ENCODE measurements at places on chromosomes 12 and 14.

GRCh38 chr14:90184571-90185266 lies 71.6 kb upstream of the PSMC1 start:
- no peak for DNase-seq

GRCh38 chr14:72333357-72333756 lies 401.1 kb downstream of the RGS6 start:
- no peak for DNase-seq

DNA sequence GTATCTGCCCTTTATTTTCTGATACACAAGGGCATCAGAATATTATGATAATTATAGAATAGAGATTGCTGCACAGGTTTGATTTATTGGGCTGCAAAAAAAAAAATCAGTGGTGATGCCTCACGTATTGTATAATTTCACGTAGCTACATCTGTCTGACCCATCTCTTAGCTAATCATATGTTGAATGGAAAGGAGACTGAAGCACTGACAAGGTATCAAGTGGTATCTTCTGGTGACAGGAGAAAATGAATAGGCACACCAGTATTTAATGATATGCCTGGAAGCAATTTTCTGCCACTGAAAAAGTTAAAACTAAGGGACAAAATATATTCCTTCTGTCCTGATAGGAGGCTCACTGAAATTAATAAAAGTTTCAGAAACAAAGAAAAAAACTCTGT lies 837.2 kb upstream of the FBXO33 start:
- no peak for DNase-seq

DNA sequence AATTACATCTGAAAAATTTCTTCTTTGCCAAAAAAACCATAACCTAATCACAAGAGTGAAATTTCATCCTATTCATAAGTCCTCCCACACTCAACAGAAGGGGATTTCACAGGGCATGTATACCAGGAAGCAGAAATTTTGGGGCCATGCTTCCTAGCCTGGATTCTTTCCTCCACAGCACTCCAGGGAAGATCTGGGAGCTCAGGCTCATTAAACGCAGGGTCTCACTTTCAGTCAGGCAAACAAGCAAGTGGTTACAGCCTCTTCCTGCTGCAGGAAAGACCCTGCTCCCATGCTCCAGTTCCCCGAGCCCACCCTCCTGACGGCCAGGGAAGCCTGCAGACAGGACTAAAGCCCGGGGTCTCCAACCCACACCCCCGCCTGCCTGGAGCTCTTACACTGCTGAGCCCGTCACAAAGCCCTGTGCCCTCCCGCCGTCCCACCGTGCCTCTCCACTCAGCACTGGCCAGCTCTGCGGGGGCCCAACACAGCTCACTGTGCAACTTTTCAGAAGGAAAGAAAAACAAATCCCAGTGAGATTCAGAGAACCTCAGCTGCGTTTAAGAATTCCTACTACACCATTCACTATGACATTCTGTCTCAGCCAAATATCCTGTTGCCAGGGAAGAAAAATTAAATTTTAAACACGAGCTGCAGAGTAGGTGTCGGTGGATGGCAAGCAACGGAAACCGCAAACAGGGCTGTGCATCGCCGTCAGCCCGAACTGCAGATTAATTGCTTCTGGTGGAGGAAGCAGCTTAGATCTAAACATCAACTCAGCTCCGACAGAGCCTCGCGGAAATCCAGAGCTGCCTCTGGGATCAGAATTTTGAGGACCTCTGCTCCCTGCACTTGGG lies 106.7 kb upstream of the SFSWAP start:
- DNase-seq = no peak

GRCh38 chr12:49264466-49264872 lies 413 bp upstream of the TUBA1C start:
- DNase-seq = peak; percentile 39

DNA sequence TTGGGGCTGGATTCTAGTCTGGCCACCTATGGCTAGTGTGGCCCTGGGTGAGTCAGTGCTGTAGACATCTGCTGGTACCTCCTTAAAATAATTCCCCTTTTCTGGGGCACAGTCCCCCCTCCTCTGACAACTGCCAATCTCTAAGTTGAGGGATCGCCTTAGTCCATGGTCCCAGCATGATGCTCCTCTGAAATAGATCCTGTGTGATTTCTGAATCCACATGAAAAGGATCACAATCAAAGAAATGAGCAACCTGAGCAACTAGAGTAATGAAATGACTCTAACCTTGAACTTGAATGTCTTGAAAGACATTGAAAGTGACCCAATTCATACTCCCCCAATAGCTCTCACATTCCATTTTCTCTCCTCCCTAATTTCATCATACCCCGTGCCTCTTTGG lies 332.5 kb downstream of the VRK1 start:
- no peak for DNase-seq

DNA sequence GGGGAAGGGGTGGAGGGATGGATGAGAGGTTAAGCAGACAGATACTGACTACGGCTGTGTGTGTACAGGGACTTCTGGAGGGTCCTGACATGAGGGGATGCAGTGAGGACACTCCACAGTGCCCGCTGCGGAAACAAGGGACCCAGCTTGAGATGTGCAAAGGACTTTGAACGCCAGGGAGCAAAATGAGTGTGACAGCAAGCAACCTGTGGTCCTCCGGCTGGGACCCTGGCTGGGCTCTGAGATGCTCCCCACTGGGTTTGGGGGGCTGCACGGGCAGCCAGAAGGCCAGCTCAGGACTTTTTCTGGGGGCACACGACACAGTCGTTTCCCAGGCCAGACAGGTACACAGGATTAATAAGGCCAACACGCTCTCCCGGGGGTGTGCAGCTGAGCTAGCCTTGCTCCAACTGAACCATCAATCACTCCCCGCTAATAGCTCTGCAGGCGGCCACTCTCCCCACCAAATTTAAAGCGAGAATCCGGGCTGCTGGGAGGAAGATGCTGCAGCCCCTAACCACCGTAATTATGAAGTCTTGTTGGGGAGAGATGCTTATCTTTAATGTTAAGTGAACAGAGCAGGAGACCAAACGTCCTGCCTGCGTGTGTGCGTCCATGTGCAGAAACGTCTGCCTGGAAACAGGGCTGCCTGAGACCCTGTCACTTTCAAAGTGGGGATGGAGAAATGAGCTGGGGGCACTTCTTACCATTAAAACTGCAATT lies 51.6 kb upstream of the DLK1 start:
- no peak for DNase-seq

DNA sequence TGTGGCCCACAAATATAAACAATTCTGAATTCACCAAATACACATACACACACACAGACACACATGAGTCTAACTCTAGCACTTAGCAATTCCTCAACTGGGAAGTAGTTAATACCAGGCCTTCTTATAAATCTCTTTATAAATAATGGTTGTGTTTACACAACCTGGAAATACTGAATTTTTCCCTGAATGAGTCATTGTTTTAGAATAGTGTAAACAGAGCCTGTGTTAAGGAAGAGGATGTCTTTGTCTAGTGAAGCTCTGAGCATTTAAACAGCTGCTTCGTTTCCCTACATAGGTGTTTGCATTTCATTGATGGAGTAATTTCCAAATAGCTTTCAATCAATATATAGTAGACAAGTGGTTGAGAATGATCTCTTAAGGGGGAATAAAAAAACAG lies 218.8 kb downstream of the BTG1 start:
- DNase-seq = no peak

DNA sequence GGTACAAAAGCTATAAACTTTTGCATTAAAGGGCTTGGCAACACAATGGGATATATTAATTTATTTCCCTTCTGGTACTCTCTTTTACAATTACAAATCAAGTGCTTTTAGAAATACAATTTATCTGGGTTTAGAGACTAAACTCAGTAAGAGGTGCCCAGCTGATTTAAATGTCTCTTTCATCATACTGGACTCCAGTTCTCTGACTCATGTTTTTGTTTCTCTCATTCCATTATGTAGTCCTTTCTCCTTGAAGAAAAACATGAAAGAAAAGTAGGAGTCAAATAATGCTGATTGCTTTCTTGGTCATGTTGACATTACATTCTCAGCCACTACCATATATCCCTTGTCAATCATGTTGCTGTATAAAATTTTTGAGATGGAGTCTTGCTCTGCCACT lies 36.3 kb upstream of the CFL2 start:
- DNase-seq = no peak

DNA sequence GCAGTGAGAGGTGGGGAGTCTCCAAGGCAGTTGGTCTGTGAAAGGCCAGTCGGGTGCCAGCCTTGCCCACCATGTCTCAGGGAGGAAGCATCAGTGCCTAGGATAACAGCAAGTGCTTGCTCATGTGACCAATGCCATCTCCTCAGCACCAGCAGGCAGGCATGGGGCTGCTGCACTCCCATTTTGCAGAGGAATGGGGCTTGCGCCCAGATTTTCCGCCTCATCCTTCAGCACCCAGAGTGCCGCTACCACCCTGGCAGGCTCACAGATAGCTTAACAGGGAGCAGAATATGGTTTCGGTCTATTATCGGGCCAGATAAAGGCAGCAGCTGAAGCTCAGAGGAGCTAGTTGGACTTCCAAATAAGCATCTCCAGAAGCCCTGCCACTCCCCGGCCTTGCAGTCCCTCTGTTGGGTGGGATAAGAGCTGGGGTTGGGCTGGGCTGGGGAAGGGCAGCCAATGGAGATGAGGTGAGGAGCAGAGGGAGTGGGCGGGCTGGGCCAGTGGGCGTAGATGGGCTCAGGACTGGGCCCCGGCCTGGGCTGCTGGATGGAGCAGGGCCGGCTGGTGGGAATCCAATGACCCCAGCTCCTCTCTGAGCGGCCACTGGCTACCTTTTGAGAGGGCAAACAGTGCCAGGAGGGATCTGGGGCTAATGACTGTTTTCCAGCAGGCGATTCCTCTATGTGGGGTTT lies 8.4 kb upstream of the KRT80 start:
- no peak for DNase-seq

- DNase-seq = no peak
Measured at GRCh38 chr12:53973236-53974042, 513 bp downstream of the HOXC11 start.

DNA sequence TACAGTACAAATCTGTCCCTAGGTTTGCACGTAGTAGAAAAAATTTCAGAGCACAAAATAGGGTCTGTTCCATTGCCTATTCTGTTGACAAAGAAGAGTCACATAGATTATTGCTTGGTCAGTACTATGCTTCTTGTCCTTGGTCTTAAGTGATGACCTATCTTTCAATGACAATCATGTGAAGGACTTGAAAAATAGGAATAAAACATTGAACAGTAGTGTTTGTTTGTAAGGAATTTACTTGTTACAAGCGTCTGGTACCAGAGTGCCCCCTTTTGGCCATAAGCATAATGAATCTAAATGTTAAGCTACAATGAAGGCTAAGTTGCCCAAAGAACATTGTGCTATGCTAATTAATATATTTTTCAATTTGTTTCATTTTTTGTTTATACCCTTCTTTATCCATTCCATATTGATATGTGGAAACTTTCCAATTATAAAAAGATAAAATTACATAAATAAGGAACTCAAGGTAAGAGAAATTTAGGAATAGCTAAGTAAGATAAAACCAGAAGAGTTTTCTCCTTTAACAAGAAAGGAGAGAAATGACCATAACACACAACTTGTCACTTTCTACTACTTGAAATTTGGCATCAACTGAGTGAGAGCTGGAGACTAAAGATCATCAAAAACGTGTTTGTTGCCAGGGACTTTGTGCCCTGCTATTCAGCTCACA lies 204.7 kb downstream of the EPS8 start:
- DNase-seq = no peak

- DNase-seq = no peak
Measured at GRCh38 chr14:69318901-69319475, 59.0 kb downstream of the GALNT16 start.

GRCh38 chr12:121975021-121975420 lies 46.7 kb upstream of the BCL7A start:
- no peak for DNase-seq

DNA sequence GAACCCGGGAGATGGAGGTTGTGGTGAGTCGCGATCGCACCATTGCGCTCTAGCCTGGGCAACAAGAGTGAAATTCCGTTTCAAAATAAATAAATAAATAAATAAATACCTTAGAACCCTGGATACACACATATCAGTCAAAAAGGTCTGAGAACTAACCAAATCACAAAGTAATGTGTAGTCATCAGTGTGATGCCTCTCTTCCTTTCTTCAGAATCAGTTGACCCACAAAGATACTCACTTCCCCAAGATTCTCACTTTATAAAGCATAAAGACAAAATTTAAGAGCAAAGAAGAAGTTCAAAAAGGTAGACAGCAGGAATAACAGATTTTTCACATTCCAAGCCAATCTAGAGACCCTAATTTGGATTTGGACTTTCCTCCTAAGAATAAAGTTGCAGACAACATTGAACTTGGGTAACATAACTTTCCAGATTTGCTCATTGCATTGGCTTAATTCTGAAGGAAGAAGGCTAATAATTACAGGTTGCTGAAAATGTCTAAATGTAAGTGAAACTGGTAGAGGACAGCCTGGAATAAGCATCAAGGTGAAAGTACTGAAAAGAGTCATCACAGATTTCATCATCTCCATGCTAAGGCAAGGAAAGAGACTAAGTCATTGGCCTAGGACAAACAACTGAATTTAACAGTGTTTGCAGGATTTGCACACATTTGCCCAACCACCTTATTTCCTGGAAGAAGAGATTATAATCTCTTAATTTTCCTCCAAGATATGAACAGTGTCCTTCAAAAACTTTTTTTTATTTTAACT lies 17.4 kb downstream of the TMED10 start:
- DNase-seq = no peak

DNA sequence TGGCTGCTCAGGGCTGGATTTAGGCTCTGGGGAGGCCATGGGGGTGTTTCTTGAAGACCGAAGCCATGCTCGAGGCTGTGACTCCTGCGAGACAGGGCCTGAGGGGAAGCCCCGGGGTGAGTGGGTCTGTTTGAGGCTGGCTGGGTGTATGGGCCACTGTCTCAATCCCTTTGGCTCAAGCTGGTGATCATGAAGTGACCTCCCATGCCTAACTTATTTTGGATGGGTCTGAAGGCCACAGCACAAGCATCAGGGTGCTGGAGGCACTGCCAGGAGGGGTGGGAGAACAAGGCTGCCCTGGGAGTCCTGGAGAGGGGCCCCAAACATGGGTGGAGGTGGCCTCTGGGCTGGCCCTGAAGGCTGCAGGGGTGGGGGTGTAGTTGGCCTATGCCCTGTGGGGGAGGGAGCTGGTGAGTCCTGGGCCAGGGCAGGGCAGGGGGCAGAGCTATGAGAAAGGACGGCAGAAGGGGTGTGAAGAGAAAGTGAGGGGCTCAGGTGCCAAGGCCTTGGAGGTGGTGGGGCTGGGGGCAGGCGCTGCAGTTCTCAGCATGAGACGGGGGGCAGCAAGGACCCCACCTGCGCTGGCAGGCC lies 100.9 kb downstream of the KIF26A start:
- DNase-seq = no peak

DNA sequence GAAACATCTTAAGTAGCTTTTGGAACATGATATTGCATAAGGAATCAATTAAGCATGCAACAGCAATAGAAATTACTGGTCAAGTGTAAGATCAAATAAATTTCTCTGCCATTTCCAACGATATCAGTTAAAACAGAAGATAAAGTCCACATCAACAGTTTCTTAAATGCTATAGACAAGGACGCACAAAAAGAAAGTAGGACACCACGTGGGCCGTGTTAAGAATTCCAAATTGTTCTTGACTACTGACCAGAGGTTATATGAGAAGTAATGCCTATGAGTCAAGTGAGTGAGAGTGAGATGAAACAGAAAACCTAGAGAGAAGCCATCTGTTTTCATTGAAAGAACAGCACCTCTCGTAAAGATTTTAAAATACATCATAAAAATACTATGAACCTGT lies 318.2 kb downstream of the TMEM117 start:
- no peak for DNase-seq
